T-helper 2 cell treated with Interferon-gamma antibody and Interleukin-4, amounts not matched to agents 5 μg/mL and 100 μg/mL, for 36 hours (primary cell): ENCODE measurements at places on chromosomes 4 and X.

DNA sequence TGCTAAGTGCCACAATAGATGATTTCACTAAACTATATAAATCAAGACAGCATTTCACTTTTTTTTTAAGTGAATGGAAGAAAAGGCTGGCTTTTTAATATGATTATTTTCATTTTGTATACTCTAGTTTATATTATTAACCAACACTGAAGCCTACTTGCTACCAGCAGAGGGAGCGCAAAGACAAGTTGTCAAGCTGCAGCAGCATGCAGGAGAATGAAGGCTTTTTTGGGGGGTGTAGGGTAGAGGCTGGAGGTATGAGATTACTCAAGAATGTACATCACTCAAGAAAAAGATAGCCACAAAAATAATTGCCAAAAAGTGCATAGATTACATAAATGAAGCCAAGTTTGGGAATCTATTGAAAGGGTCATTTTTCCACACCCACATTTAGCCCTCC is 519.5 kb downstream of the FGF13 start:
- DNase-seq: no peak
- H3K4me3 ChIP-seq: no peak overlapping the region
- no peaks in the 10 kb centered on the region for H3K36me3 ChIP-seq
- no peaks in the 10 kb centered on the region for H3K27me3 ChIP-seq
- no peak overlapping the region for H3K27ac ChIP-seq

GRCh38 chrX:41956027-41956426 is 32.7 kb upstream of the CASK start:
- no peaks in the 10 kb centered on the region for H3K36me3 ChIP-seq
- no peak overlapping the region for H3K4me3 ChIP-seq
- peaks cover 2% of the 10 kb centered on the region for H3K27me3 ChIP-seq
- DNase-seq: no peak
- H3K27ac ChIP-seq: no peak overlapping the region

GRCh38 chr4:168844353-168845049 is 165.6 kb downstream of the CBR4 start:
- no peak for DNase-seq
- H3K4me1 ChIP-seq: peaks cover 37% of the 10 kb centered on the region
- H3K36me3 ChIP-seq: peaks cover 3% of the 10 kb centered on the region

DNA sequence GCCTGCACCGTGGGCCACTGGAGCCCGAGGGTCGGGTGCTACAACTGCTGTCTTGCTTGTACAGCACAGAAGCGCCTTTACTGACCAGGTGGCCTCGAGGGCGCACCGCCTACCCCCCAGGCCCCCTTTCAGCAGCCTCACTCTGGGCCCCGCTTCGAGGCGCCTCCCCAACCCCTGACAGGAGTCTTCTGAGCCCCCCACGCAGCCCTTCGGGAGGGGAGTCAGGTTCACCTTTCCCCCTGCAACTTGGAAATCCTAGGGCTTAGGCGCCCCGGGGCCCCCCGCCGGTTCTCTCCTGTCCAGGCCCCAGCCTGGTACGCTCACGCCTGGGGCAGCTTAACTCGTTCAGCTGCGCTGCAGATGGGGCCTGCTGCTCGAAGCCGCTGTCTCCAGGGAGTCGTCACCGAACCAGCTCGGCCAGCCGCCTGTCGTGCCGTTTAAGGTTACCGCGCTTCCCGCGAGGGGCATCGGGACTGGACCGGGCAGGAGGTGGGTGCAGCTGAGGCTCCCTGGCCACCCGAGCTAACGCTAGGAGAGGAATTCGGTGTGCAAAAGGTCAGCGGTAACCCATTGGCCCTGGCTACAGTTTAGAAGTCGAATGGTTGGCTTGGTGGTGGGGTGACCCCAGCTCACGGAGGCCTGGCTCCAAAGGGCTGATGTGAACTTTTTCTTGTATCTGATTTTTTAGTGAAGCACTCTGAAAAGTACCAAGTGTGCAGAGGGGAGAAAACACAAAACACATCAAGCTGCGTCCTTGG is 58.9 kb upstream of the BCOR start:
- no peak for DNase-seq
- no peaks in the 10 kb centered on the region for H3K36me3 ChIP-seq
- H3K27ac ChIP-seq: no peak overlapping the region
- H3K4me1 ChIP-seq: peaks cover 12% of the 10 kb centered on the region

DNA sequence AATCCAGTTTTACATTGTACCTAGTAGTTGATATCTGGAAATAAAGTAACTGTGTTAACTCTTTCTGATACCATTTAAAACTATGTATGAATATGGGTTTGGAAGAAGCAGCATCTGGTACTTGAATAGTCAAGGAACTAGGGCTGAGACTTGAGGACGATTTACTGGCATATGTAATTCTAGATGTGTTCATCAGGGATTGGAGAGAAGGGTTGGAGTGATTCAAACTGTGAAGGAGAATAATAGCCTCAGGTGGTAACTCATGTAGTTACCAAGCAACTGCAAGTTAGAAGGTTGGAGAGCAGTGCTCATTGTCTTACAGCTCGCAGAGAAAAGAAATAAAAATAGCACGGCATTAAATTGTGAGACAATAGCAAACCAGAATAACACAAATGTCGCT is 29.5 kb upstream of the TXLNG start:
- H3K4me1 ChIP-seq: no peaks in the 10 kb centered on the region
- no peaks in the 10 kb centered on the region for H3K27me3 ChIP-seq

GRCh38 chr4:103002551-103002950 is 17.0 kb downstream of the SLC9B1 start:
- peaks cover 2% of the 10 kb centered on the region for H3K4me1 ChIP-seq
- no peak overlapping the region for H3K4me3 ChIP-seq
- DNase-seq: no peak
- no peak overlapping the region for H3K27ac ChIP-seq

DNA sequence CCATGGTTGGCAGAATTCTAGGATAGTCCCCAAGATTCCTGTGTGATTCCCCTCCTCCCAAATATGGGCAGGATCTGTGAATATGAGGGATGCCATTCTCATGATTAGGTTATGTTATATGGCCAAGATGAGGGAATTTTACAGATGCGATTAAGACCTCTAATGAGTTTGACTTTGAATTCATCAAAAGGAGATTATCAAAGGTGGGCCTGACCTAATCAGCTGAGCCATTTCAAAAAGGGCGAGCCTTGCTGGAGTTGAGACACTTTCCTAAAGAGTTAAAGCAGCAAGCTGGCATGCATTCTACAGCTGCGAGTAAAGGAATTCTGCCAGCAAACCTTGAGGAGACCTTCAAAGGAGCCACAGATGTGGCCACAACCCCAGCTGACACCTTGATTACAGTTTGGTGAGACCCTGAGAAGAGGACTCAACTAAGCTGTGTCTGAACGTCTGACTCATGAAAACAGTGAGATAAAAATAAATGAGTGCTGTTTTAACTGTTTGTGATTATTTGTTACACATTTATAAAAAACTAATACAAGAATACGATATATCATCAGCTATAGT is 31.7 kb upstream of the TMPRSS11D start:
- no peak overlapping the region for H3K4me3 ChIP-seq
- H3K36me3 ChIP-seq: no peaks in the 10 kb centered on the region
- no peaks in the 10 kb centered on the region for H3K4me1 ChIP-seq
- DNase-seq: no peak
- peaks cover 11% of the 10 kb centered on the region for H3K27me3 ChIP-seq

DNA sequence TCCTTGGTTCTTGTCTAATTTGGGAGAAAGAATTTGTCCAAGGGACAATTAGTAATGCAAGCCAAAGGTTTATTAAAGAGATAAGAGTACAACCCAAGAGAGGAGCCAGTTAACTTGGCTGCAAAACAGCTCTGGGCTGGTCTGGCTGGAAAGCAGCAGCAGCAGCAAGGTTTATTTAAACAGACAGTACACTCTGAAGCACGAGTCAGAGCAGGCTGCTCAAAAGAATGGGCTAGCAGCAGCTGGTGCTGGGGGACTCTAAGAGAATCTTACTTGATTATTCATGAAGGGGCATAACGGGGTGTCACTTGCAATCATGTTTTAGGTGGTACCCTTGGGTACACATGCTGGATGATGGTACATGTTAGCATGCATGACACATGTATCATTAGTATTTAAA is 17.1 kb upstream of the CT47C1 start:
- peaks cover 6% of the 10 kb centered on the region for H3K27me3 ChIP-seq
- DNase-seq: no peak
- no peak overlapping the region for H3K27ac ChIP-seq
- no peaks in the 10 kb centered on the region for H3K4me1 ChIP-seq
- H3K36me3 ChIP-seq: no peaks in the 10 kb centered on the region
